ENCODE measurements at places on chromosomes 16 and 17.

- DNase-seq, result no peak
Observed at GRCh38 chr16:3861808-3862451, 18.6 kb downstream of the CREBBP start.

DNA sequence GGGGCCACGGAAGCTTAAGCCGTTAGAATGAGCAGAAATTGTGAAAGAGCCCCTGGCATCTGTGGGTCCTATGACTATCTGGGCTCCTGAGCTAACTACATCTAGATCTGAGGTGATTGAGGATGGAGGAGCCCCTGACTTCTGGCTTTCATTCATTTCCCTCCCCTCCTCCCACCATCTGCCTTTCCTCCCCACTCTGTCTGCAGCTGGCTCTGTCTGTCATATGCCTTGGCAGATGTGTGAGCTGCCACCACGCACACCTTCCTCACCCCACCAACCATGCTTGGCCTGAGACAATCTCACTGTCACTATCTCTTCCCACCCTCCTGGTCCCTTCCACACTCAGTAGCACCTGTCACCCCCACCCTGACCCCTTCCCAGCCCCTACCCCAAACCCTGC is 5.1 kb downstream of the CD300E start:
- no peak for DNase-seq

GRCh38 chr16:87926246-87927194 is 9.8 kb downstream of the CA5A start:
- peak; percentile 54 for DNase-seq

GRCh38 chr17:49045376-49045775 is 48.2 kb downstream of the IGF2BP1 start:
- no peak for DNase-seq

- DNase-seq, result no peak
Observed at GRCh38 chr17:34222722-34223497, 32.2 kb upstream of the CCL2 start.

DNA sequence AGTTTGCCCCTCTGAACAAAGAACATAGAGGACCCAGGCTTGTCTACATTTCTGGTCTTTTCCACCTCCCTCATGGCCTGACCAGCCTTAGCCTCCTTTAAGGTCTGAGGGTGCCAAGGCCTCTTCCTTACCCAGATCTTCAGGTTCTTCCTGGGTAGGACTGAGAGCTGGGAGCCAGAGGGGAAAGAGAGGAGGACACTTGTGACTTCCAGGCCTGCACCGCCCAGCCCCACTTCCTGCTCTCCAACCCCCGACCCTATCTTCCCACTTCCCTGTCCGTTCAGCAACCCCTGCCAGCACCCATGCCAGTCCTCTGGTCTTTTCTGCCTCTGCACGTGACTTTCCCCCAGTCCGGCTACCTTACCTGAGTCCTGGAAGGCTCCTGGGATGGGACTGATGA is 534 bp downstream of the PRSS36 start:
- DNase-seq, result no peak

DNA sequence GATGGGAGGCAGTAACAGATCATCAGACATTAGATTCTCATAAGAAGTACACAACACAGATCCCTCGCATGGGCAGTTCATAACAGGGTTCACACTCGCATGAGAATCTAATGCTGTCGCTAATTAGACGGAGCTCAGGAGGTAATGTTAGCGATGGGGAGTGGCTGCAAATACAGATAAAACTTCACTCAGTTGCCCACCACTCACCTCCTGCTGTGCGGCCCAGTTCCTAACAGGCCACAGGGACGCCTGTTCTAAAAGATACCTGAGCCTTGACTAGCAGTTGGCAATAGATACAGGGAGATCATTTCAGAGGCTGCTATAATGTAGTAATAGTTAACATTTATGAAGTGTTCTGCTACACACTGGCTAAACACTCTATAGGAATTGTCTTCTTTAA is 4.9 kb downstream of the PTRH2 start:
- DNase-seq, result no peak

DNA sequence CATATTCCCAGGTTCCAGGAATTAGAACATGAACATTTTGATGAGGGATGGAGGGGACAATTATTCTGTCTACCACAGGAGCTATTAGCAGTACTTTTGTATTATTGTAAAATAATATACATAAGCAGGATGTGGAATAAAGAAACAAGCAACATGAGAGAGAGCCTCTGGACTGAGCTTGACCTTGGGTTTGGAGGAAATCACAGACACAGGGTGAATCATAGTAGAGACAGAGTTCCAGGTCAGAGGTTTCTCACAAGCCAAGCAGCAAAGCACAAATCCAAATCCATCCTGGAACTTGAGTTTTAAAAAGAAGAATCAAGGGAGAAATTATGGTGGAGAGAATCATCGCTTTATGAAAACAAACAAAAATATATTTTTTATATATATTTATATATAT is 5.1 kb downstream of the KRT31 start:
- DNase-seq, result no peak

DNA sequence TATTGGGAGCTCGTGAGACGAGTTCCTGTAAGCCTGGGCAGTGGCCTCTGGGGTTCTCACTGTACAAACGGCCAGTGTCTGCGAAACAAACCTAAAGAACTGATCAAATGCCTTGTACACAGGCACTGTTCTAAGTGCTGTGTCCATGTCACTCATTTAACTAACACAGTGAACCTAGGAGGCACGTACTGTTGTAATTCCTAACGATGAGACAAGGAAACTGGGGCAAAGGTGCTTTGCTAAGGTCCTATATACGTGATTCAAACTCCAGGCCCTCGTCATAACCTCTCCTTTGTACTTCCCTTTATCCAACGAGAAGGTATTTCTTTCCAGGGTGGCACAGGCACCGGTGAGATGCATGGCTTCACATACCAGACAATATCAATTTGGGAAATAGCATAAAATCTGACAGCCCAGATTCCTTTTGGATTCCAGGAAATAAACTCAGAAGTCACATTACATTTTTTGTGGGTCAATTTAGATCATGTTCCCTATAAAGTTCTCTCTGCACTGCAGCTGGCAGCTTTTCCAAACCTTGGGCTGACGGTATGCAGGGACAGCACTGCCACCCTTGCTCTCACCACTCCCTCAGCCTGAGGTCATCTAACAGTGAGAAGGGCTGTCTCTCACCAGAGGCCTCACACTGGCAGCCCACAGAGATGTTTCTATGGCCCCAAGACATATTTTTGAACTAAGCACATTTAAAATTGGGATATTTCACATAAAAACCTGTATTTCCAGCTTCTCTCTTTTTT is 18.3 kb downstream of the GLYR1 start:
- no peak for DNase-seq

DNA sequence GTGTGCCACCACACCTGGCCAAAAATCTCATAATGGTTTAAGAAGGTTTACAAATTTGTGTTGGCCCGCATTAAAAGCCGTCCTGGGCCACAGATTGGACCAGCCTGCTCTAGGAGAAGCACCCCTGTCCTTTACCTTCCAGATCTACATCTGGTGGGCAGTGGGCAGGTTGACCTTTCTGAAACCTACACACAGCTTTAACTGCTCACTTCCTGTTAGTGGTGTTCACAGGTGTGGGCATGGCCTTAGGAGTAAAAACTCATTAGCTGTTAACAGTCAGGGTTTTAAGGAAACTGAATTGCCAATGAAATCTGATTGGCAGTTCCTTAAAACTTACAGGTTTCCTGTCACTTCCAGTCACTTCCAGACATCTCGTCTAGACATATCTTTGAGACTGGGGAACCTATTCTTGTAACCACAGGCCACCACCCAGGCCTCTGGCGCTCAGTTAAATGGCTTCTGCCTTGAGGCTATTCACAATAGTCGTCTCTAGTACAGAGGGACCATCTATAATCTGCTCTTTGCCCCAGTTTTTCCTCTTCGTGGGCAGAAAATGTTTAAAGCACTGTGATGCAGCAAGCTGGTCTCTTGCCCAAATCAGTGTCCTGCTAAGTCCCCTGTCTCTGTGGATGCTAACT is 29.3 kb downstream of the GNGT2 start:
- no peak for DNase-seq
